Stimulated activated CD8-positive, alpha-beta memory T cell treated with anti-CD3 and anti-CD28 coated beads, Interleukin-7, amount 100 ng/mL, for 1 hour (primary cell): ENCODE measurements at places on chromosomes 7 and 10.

DNA sequence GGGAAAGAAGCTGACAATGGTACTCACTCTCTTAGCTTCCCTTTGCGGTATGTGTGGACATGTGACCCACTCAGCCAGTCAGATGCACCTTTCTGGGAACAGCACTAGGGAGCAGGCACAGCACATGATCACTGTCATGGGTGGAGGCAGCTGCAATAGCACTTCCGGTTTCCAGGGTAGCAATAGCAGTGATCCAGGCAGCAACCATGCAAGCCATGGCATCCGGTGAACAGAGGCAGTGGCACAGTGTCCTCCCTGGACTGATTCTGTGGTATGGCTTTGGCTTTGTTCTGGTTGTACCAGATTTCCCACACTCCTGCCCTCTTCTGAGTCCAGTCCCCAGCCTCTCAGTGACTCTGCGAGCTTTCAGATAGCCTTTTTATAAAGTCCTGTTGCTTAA lies 86.8 kb upstream of the NAMPT start:
- DNase-seq = no peak

- no peak for DNase-seq
Observed at GRCh38 chr10:49123981-49124950, 8.9 kb upstream of the VSTM4 start.

GRCh38 chr7:157793973-157794745 lies 457.4 kb downstream of the DNAJB6 start:
- DNase-seq = no peak

DNA sequence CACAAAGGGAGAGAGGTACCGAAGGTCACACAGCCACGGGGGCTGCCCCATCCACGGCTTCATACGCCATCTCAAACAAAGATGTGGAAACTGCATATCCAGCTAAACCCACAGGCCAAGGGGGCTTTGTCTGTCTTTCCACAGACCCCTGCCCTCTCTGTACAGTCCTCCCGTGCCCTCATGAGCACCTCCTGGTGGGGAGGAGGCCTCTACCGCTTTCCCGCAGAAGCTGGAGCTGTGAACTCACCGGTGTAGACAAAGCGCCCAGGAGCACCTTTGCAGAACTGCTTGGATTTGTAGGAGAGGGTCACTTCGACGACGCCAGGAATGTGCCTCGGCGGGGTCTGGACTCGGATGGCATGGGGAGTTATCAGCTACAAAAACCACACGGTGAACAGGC lies 97.2 kb downstream of the EBF3 start:
- no peak for DNase-seq

DNA sequence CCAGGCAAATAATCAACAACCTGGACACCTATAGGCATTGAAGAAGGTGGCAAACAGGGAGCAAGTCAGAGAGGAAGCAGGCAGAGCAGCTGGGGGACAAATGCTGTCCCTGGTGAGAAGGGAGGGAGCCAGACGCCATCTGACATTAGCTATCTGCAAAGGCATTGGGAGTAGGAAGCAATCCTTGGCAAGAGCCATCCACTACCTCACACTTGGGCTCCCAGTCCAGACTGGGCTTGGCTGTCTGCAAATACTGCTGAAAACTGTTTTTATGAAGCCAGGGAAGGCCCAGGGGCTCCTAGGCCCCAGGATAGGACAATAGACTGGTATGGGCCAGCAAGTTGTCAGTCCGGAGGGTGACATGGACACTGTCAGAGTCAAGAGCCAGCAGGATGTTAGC lies 132.5 kb downstream of the SORBS1 start:
- DNase-seq = no peak

DNA sequence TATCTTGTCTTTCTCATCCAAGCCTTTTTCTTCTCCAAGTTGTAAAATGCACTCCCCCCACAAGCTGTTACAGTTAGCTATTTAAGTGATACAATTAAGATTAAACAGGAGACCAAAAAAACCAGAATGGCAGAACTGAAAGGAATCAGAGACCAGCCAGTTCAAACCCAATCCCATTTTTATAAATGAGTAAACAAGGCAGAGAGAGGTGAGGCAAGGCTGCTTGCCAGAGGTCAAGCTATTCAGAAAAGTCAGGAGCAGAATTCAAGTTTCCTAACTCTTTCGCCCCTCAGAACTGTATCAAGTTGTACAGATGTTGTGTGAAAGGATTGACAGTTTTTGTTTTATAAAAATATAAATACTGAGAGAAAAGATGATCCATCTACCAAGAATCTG lies 90.2 kb downstream of the ZFAND4 start:
- no peak for DNase-seq

GRCh38 chr7:142196066-142196840 lies 61.6 kb downstream of the PRSS58 start:
- no peak for DNase-seq

GRCh38 chr7:105009667-105010503 lies 4.1 kb upstream of the KMT2E start:
- DNase-seq = no peak

- no peak for DNase-seq
Observed at GRCh38 chr10:12733271-12733670, 268.2 kb downstream of the CCDC3 start.

DNA sequence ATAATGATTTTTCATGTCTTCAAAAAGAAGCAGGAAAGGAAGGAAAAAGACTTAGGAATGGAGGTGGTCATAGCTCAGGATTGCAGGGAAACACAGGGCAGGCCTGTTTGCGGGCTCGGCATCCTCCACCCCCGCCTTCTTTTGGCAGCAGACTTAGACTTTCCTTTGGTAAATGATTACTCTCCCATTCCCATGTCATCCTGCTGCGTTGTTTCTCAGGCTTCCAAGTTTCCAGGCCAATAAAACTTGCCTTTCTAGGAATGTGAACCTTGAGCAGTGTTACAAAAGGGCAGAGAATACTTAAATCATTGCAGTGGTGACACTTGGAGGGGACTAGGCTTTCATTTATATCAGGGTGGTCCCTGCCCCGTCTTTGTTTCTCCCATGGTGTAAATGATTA lies 34.0 kb upstream of the DGKB start:
- DNase-seq = no peak

DNA sequence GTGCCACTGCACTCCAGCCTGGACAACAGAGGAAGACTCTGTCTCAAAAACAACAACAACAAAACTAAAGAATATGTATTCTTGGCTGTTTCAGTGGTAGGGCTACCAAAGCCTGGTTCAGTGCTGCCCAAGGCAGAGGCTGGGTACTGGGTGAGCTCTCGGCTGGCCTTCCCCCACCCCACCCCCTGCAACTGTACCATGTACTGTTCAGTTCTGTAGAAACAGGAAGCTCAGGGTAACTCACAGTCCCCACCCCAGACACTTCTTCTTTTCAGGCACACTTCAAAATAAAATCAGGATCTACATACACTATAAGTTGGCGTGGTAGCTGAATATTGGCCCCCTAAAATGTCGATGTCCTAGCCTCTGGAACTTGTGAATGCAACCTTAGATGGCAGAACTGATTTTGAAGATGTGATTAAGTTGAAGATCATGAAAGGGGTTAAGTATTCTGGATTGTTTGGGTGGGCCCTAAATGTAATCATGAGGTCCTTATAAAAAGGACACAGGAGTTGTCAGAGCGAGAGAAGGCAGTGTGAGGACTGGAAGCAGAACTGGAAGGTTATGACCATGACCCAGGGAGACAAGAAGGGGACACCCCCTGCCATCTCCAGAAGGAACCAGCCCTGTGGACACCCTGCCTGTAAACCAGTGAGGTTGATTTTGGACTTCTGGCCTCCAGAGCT lies 31.2 kb downstream of the TBXAS1 start:
- no peak for DNase-seq
